Left forelimb (tissue), 1 donor: ENCODE measurements at places on chromosomes 3 and 15.

DNA sequence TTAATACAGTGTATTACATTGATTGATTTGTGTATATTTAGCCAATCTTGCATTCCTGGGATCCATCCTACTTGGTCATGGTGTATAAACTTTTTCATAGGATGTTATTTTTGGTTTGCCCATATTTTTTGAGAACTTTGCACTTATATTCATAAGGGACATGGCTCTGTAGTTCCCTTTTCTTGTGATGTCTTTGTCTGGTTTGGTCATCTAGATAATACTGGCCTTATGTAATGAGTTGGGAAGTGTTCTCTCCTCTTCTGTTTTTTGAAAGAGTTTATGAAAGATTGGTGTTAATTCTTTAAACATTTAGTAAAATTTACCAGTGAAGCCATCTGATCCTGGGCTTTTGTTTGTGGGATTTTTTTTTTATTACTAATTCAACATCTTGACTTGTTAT, 9.6 kb downstream of the CHST13 start:
- no peak for DNase-seq

DNA sequence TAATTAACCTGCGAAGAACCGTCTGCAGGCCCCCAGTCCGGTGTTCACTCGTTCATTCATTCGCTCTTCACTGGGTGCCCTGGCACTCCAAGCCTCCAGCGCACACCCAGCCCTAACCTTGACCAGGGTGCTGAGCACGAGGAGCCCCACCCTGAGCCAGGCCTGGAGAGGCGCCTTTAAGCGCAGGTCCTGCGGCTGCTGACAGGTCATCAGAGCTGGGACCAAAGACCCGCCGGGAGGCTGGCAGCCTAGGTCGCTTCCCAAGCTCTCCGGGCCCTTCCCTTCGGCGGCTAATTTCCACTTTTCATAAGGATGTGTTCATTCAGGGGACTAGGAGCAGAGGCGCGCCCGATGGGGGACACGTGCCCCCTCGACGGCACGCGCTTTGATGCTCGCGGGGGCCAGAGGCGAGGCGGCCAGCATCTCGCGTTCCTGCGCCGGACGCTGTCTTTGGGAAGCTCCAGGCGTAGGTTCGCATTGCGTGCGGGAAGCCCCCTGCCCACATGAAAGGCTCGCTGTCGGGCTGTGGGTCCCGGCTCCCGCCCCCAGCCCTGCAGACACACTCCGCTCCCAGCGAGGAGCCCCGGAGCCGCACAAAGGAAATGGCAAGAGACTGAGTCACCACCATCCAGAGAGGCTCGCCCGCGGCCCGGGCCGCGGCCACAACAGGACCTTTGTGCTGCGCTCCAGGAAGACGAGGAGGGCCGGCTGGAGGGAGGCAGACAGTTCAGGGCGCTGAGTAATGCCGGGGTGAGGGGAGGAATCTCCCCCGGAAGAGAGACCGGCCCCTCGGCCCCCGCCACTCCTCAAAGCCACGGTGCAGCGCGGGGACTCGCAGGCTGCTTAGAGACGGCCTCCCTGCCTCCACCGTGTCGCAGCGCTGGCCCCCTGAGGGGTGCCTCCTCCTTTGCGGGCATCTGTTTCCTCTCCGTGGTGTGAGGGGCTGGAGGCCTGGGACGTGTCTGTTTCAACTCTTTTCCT, 266.4 kb upstream of the HES1 start:
- no peak for DNase-seq

DNA sequence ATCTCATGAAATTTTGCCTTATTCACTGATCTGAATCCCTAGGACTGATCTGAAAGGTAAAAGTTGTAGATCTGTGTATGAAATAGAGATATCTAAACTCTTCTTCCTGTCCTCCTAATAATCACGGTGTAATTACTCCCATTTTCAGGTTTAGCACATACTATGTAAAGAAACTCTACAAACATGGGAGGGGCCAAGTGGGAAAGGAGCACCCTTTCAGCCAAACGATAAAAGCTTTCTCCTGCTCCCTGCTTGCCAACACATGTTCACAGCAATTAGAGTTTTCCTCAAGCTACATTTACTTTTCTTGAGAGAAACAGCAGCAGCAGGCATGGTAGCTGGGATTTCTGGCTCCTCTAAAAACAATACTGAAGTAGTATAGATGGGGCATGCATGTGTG, 71.6 kb downstream of the CHAC1 start:
- DNase-seq = no peak

DNA sequence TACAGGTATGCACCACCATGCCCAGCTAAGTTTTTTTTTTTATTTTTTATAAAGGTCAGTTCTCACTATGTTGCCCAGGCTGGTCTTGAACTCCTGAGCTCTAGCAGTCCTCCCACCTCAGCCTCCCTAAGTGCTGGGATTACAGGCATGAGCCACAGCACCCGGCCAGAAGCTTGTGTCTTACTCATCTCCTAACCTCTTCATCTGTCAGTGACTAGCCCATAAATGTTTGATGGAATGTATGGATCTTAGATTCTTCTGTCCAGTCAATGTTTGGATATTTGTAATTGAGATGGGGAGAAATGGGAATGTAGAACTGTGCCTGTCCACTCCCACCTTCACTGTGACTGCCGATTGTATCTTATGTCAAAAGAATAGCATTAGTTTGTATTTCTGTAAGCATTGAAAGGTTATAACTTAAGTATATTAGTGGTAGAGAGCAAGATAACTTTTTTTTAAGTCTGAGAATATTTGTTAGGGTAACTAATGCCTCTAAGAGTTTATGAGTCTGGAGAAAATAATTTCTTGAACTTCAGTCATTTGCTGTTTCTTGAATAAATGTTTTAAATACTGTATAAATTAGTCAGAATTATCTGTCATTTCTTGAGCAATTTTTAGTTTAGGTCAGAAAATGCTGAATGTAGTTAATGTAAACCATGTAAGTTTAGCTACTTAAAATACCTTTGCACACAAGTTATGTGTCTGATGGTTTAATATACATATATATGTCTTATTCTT, 215.3 kb upstream of the CGNL1 start:
- DNase-seq = no peak

DNA sequence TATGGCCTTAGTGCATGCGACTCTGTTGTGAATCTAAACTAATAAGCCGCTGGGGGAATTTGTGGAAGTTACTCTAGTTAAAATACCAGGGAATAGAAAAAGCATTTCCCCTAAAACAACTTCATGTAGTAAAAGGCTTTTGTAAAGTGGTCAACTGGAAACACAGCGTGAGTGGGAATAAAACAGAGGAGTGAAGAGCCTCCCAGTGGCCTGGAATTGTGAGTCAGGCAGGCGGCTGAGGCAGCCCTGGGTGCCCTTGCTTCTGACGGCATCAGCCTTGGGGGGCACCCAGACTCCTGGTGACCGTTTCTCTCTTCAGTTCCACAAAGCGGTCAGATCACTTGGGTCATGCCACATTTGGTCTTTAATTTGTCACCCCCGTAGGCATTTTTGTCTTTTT, 108.4 kb downstream of the GHSR start:
- no peak for DNase-seq

DNA sequence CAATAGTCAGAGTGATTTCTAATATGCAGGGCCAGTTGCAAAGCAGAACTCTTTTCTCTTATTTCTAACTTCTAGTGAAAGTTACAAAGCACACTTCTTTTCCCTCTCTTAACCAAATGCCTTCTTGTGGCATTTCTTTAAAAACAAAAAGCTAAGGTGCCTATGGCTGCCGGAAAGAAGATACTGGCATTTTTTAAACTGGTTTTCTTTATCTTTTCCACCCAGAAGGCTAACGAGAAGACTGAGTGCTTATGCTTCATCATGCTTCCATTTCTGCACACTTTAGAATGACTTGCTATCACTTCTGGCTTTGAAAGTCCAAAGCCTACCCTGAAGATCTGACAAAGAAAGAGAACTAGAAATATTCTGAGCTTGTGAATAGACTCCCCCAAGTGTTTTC, 141.3 kb downstream of the P2RY1 start:
- DNase-seq = no peak

DNA sequence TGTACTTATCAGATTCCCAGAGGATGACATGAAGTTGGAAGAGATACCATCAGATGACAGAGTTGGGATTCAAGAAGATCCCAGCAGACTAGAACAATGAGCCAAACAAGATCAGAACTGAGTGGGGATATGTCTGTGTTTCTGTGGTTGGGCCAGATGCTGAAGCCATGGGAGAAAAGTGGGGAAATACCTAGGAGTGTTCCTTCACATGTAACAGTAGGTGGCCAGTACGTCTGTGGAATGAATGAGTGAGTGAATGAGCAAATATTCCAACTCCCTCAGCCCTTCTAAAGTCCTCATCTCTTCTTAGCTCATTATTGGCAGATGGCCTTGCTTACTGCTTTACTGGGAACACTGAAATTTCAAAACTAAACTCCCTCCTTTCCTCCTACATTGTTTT, 32.2 kb upstream of the GREM1 start:
- no peak for DNase-seq

- DNase-seq = no peak
Observed at GRCh38 chr3:117762621-117763037, 1053.0 kb downstream of the TUSC7 start.

DNA sequence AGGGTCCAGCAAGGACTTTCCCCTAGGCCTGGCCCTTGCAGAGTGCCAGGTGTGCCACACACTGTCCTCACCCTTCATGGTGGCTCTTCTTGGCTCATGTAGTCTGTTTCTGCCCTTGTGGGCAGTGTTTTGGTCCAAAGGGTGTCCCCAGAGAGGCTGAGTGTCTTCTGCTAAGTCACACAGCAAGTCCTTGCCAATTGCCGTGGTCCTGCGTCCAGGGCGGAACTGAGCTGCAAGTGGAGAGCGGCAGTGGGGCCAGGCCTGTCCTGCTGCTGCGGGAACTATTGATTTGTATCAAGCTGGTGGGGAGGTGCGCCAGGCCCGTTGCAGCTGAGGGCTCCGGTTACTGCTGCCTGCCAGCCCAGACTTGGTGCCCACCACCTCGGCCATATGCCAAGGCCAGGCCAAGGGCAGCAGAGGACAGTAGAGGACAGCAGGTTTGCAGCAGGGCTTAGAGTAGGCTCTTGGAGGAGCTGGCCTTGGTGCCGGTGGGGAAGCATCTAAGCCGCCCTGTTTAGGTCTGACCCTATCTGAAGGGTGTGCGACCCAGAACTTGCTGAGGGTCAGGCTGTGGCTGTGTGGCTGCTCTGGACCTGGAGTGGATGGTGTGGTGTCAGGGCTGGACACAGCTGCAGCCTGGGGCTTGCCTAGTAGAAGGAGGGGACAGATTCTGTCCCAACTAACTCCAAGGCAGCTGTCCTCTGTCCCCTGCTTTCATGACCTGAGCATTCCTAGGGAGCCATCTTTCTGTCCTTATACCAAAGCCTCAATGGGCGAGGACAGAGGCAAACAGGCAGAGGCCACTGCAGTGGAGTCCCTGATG, 4.5 kb downstream of the AMIGO3 start:
- DNase-seq = peak; percentile 41

- DNase-seq = no peak
Observed at GRCh38 chr3:186988806-186989205, 58.5 kb downstream of the ST6GAL1 start.

GRCh38 chr15:48833526-48834239, 22.8 kb upstream of the CEP152 start:
- no peak for DNase-seq

- DNase-seq = no peak
Observed at GRCh38 chr3:138901567-138901966, 45.4 kb downstream of the FOXL2 start.

DNA sequence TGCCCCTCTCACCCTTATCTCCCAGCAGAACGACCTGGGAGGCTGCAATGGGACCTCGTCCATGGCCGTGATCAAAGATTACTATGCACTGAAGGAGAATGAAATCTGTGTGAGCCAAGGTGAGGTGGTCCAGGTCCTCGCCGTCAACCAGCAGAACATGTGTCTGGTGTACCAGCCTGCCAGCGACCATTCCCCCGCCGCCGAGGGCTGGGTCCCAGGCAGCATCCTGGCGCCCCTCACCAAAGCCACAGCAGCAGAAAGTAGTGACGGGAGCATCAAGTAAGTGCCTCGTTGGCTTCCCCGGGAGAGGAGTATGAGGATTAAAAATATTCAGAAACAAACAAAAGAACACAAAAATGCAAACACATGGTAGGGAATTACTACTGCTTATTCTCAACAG, 55.9 kb upstream of the UMPS start:
- no peak for DNase-seq

DNA sequence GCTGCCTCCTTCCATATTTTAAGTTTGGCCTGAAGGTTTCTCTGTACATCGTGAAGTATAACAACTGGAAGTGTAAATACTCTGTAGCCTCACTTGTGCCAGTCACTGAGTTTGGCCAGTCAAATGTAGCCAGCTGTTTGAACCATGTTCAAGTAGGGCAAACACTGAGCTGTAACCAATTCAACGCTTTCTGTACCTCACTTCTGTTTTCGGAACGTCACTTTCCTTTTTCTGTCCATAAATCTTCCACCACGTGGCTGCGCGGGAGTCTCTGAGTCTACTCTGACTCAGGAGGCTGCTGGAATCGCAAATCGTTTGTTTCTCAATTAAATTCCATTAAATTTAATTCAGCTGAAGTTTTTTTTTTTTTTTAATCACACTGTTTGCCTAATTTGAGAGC, 88.8 kb upstream of the RARB start:
- no peak for DNase-seq

DNA sequence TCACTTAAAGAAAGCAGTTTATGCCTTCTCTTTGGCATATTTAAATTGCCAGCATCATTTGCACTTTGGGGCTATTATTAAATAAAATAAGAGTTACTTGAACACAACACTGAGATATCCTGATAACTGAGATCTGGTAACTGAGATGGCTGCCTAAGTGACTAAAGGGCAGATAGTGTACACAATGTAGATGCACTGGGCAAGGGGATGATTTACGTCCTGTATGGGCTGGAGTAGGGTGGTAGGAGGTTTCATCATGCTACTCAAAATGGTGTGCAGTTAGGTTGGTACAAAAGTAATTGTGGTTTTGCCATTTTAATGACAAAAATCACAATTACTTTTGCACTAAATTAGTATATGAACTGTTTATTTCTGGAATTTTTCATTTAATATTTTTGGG, 196.1 kb downstream of the UBE2E2 start:
- no peak for DNase-seq

DNA sequence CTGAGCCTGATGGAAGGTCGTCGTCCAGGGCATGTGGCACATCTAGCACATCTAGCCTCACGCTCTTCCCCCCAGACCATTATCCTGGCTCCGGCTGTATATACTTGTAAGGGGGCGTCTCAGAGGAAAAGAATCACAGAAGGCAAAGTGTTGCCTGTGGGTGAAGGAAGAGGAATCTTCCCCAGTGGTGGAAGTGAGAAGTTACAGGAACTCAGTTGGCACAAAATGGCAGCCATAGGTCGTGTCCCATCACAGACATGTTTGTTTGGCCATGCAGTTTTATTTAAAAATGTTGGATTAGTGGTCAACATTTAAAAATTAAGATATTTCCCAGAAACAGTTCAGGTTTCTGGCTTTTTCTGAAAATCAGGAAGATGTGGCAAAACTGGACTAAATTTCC, 13.6 kb downstream of the GALNT15 start:
- DNase-seq = peak; percentile 12

- no peak for DNase-seq
Observed at GRCh38 chr3:54777141-54777540, 150.7 kb downstream of the LRTM1 start.
